GF-D8 (cell line): ENCODE measurements at places on chromosomes 5 and 9.

GRCh38 chr9:102483651-102484050, 511.5 kb upstream of the CYLC2 start:
- DNase-seq, result no peak

- DNase-seq, result no peak
These were observed 7.0 kb downstream of the NOTCH1 start for GRCh38 chr9:136538599-136539426.

DNA sequence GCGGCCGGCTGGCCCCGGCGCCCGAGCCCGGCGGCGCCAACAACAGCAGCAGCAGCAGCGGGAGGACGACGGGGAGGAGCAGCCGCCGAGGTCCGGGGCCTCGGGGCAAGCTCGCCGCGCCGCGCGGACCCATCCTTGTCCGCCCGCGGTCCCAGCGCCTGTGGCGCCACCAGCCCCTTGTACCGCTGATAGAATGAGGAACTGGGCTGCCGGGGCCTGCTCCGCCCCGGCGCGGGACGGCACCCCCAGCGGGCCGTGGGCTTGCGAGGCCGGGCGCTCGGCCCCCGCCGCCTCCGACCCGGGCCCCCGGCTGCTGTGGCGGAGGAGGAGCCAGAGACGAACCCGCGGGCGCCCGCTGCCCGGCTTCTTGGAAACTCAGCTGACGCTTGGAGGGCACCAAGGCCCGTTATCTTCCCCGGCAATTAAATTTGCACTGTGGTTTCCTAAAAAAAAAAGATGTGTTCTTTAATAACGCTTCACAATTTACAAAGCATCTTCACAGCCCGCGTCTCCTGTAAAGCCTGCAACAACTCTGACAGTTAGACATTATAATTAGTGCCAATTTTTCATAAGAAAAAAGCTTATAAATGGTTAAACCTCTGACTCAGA, at the start of gene ARSB:
Gene ARSB (minus strand): TSS at position 195 of the 609 bp plus-strand sequence. CDS start 62 bp downstream, at position 133.
- no peak for DNase-seq

- DNase-seq, result no peak
These were observed 697.9 kb upstream of the ADAMTS16 start for GRCh38 chr5:4442221-4442620.

GRCh38 chr9:24502206-24502937, 43.3 kb downstream of the IZUMO3 start:
- no peak for DNase-seq

- no peak for DNase-seq
These were observed 29.7 kb upstream of the FAM169A start for GRCh38 chr5:74895906-74896305.

DNA sequence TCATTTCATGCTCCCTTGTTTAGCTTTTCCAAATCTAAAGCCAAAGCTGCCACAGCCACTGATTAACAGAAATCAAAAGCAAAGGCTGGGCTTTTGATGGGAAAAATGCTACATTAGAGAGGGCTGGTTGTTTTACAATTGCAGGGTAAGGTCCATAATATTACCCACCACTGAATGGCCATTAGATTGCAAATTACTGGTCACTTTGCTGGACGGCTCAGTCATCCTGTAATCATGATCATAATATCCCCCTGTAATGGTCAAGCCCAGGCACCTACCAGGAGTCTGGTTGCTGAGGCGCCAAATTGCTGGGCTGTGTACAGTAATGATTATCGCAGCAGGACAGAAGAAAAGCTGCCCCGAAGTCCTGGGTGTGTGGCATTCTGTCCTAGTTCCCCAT, 286.5 kb downstream of the ZSWIM6 start:
- DNase-seq, result no peak

DNA sequence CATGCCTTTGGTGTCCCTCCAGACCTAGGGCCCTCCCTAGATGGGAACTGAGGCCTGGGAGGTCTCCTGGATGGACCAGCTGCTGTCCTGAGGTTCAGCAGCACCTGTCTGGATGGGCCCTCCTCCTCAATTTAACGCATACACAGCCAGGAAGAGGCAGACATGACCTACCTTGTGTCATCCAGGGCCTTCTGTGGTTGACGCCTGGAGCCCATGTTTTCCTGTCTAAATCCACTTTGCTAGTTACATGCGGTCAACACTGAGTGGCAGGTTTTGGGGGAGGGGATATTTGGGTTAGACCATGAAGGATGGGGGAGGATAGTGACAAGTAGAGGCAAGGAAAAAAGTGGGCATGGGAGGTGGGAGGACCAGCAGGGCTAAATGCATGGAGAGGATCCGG, 3.1 kb upstream of the STC2 start:
- no peak for DNase-seq

- DNase-seq, result no peak
These were observed 66.9 kb downstream of the ENTREP1 start for GRCh38 chr9:69391946-69392345.

GRCh38 chr5:14168144-14168792, 25.1 kb downstream of the TRIO start:
- no peak for DNase-seq

- no peak for DNase-seq
These were observed 2.1 kb upstream of the NIPBL start for GRCh38 chr5:36874465-36874864.

- no peak for DNase-seq
These were observed 41.1 kb downstream of the NDUFS4 start for GRCh38 chr5:53601570-53601969.

DNA sequence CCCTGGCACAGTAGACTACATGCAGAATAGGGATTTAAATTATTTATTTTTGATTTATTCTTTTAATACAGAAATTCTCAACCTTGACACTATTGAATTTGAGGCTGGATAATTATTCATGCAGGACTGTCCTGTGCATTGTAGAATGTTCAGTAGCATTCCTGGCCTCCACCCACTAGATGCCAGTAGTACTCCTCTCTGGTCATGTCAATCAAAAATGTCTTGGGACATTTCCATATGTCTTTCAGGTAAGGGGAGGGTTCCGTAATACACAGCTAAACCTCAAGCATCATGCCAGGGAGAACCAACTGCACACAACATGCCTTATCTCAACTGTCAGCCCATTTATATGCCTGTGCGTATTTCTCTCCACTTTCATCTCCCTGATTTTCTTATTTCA, 231.8 kb downstream of the BRINP1 start:
- DNase-seq, result no peak

GRCh38 chr5:6517510-6517909, 68.9 kb downstream of the UBE2QL1 start:
- no peak for DNase-seq

DNA sequence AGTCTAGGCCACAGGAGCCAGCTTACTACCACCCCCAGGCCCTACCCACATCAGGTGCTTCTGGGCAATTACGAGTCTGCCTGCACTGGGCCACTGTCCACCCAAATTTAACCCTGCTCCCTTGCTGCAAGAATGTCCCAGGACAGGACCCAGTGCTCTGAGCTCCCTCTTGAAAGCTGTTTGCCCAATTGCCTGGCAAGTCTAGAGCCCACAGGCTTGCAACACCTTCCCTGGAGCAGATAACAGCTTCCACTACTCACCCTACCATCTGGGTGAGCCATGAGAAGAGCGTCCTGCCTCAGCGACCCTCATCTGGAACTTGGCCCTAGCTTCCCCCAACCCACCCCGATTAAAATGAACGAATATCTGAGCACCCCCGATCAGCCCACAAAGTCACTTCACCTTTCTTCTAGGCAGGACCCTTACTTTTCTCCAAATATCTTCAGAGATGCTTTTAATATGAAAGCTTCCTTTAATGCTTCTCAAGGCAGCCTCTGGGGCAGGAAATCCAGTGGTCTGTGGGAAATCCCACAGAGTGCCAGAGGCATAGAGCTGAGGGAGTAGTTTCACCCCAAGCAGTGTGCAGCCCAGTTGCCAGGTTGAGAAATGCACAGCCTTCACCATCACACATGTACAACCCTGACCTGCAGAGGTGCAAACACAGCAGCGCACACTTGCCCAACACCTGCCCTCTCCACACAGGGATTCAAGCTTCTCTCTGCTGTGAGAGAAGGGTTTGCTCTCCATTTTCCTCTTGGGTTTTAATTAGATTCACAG, 10.6 kb downstream of the ACSL6 start:
- DNase-seq, result peak; percentile 64

DNA sequence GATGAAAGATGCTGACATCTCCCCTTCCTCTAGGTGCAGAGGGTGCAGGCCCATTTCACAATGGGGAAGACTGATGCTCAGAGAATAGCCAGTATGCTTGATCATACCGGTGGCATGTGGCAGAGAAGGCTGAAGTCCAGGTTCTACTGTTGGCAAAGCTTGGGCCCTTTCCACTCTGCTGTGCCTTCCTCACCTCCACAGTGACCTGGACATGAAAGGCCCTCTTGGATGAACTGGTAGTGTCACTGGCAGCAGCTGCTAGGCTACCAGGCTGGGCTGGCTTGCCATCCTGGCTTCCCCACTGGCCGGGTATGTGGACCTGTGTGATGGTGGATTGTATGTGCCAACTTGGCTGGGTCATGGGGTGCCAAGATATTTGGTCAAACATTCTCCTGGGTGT, 92.0 kb downstream of the GADD45G start:
- DNase-seq, result no peak

DNA sequence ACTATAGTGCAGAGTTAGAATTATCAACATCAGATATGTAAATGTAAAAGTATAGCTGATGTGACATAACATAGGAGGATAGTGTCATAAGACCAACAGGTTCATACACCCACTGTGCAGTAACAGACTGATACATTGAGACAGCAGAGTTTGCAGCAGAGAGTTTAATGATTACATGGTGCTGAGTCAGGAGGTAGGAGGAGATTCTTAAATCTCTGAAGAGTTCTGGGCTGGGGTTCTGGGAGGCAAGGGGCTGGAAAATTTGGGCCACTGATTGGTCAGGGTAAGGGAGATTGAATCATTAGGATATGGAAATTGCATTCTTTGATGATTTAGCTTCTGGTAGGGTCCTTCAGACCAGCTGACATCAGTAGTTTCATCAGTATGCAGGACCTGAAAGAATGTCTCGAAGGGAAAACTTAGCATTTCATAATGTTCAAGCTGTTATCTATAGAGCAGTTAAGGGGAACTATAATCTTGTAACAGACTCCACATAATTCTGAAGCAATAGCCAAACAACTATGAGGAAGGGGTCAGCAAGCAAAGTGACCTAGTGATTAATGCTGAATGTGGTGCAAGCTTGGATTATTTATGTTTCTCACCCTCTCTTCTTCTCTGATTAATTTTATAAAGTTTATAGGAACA, 35.6 kb downstream of the CCL28 start:
- no peak for DNase-seq

GRCh38 chr9:129209109-129209508, 31.0 kb upstream of the IER5L start:
- no peak for DNase-seq

GRCh38 chr9:13991395-13991794, 322.5 kb downstream of the NFIB start:
- DNase-seq, result no peak

DNA sequence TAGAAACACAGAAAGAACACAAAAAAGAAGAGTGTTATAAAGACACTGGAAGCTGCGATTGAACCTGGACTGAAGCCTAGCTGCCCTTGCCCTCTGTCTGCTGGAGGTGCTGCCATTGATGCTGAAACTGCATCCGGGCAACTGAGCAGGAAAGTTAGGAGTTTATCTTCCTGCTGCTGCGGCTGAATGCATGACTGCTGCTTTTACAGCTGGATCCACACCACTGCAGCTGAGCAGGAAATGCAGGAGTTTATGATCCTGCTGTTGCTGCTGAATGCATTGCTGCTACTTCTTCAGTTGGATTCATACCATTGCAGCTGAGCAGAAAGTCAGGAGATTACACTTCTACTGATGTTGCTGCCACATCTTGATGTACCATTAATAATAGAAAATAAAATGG, 21.8 kb upstream of the JAKMIP2 start:
- DNase-seq, result no peak
